Left ventricle myocardium inferior (tissue), 1 donor: ENCODE measurements at places on chromosomes 1 and 21.

- H3K27me3 ChIP-seq = no peaks in the 10 kb centered on the region
- DNase-seq = no peak
- no peaks in the 10 kb centered on the region for H3K36me3 ChIP-seq
- no peak overlapping the region for H3K4me3 ChIP-seq
Observed at GRCh38 chr1:95974586-95974985, 740.6 kb downstream of the RWDD3 start.

DNA sequence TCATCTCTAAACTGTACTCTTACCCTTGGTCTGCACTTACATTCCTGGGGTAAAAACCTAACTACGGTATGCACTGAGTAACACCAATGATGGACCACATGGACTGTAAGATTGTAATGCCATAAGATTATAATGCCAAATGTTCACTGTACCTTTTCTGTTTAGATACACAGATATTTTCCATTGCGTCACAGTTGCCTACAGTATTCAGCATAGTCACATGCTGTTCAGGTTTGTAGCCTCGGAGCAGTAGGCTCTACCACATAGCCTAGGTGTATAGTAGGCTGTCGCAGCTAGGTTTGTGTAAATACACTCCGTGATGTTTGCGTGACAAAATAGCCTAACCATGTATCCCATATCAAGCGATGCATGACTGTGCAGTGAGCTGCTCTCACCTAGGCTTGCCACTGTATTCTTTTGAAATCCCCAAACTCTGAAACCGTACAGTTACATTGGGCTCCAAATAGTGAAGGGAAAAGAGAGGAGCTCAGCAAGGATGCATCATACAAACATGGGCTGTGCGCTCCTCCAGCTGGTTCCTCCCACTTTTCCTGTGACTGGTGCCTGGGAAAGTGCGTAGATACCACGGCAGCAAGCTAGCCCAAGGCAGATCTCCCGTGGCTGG, 35.2 kb downstream of the CFAP57 start:
- H3K36me3 ChIP-seq = no peaks in the 10 kb centered on the region
- DNase-seq = no peak
- H3K4me1 ChIP-seq = peaks cover 29% of the 10 kb centered on the region
- peak overlapping the region; percentile 14 for H3K4me3 ChIP-seq

- H3K4me3 ChIP-seq = no peak overlapping the region
- H3K27ac ChIP-seq = no peak overlapping the region
- DNase-seq = no peak
- H3K4me1 ChIP-seq = no peaks in the 10 kb centered on the region
- H3K36me3 ChIP-seq = no peaks in the 10 kb centered on the region
Observed at GRCh38 chr1:52579415-52579814, 22.8 kb upstream of the GPX7 start.

DNA sequence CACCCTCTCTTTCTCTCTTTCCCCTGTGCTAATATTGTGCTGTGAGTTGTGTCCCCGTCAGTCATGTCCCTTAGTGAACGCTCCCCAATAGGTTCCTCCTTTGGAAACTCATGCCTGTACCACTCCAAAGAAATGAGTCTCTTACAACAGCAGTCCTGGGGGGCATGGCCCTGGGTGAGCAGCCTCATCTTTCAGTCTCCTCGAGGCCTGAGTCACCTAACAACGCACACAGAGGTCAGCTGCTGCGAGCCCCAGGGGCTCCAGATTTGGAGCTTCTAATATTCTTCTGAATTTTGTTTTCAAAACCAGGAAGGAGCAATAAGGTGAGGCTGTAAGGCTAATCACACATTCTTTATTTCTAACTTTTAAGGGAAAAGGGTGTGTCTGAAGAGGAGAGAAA, 30.5 kb upstream of the ZBTB8A start:
- no peak overlapping the region for H3K4me3 ChIP-seq
- H3K4me1 ChIP-seq = no peaks in the 10 kb centered on the region
- no peak for DNase-seq
- no peak overlapping the region for H3K27ac ChIP-seq
- H3K27me3 ChIP-seq = no peaks in the 10 kb centered on the region

GRCh38 chr1:157781048-157781447, 4.1 kb upstream of the FCRL2 start:
- no peak overlapping the region for H3K27ac ChIP-seq
- no peak overlapping the region for H3K4me3 ChIP-seq
- H3K36me3 ChIP-seq = no peaks in the 10 kb centered on the region
- H3K4me1 ChIP-seq = no peaks in the 10 kb centered on the region
- DNase-seq = no peak

DNA sequence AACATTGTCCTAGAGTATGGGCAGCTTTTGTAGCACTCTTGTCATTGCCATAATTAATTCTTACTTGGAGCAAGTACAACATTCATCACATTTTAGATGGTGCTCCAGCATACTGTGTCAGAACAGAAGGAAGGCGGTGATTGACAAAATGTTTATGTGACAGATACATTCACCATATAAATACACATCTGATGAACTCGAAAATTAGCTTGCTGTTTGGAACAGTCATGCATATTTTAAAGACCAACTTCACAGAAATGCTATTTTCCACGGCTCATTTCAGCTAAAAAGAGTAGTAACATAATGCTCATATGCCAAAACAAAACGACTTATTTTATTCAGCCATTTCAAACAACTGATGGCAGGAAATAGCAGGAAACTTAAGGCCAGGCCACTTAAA, 302.7 kb downstream of the MRPL39 start:
- H3K27ac ChIP-seq = no peak overlapping the region
- H3K4me1 ChIP-seq = no peaks in the 10 kb centered on the region
- no peaks in the 10 kb centered on the region for H3K36me3 ChIP-seq
- H3K4me3 ChIP-seq = no peak overlapping the region
- H3K27me3 ChIP-seq = no peaks in the 10 kb centered on the region

DNA sequence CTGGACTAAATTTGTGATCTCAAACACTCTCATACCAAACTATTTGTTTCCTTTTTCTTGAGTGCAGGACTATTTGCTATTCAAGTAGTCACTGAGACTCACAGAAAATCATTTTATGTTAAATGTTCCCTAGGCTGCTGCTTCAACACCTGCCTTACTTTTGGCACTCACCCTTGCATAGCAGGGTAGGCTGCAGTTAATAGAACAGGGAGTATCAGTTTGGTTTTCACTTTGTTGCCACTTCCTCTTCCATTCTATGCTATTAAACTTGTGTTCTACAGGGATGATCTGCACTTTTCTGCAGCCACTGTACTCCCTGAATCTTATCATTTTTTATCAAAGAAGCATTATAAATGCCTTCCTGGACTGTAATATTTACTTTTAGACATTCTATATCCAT, 148.7 kb upstream of the PRMT6 start:
- H3K4me1 ChIP-seq = no peaks in the 10 kb centered on the region
- no peak overlapping the region for H3K4me3 ChIP-seq
- no peak overlapping the region for H3K27ac ChIP-seq
- no peak for DNase-seq

DNA sequence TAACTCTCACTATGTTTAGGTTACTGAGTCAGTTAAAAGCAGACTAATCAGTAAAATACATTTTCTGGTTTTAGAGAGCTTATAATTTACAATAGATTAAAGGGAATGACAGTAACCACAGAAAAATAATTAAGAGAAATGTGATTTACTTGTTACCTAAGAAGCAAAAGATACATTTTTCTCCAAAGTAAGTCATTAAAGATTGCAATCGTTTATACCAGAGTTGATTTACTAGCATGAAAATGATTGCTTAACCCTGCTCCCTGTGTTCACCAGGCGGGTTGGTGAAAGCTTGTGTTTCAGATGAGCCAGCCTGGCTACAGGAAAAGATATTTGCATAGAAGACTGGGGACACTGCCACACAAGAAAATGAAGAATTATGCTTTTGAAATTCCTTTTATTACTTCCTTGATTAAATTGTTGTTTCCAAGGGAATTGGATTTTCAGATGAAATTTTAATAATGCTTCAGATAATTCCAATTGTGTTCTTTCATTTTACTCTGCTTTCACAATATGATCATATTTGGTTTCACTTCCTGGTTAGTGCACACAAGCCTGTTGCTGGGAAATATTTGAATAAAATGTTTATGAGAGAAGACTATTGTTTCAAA, 27.9 kb downstream of the LRRC8B start:
- DNase-seq = no peak
- H3K4me3 ChIP-seq = peak overlapping the region; percentile 22
- H3K27ac ChIP-seq = peak overlapping the region; percentile 45
- no peaks in the 10 kb centered on the region for H3K36me3 ChIP-seq
- peaks cover 48% of the 10 kb centered on the region for H3K4me1 ChIP-seq

DNA sequence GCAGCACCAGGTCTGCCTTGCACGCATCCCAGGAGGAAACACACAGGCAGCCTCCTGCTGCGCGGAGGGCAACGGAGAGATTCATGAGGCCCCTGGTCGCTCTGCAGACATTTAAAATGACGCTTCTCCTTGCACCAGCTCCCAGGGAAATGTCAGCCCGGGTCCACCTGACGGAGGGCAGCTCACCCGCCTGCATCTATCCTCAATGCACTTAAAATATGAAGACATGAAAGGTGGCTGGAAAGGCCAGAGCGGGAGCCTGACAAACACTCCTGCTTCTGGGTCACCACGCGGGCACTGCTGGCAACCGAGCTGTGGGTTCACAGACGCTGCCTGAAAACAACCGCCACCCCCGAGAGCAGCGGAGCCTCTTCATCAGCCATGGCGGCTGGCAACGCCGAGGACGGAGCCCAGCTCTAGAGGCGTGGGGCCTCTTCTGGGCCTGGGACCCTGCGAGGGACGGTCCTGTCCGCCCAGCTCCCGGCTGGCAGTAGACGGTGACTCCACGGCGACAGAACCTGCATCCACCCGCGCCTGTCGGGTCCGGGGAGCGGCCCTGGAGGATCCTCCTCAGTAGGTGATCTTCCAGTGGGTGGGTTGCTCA, 22.7 kb downstream of the POFUT2 start:
- H3K4me3 ChIP-seq = no peak overlapping the region
- peaks cover 60% of the 10 kb centered on the region for H3K36me3 ChIP-seq
- no peak overlapping the region for H3K27ac ChIP-seq
- H3K4me1 ChIP-seq = no peaks in the 10 kb centered on the region
- no peaks in the 10 kb centered on the region for H3K27me3 ChIP-seq

DNA sequence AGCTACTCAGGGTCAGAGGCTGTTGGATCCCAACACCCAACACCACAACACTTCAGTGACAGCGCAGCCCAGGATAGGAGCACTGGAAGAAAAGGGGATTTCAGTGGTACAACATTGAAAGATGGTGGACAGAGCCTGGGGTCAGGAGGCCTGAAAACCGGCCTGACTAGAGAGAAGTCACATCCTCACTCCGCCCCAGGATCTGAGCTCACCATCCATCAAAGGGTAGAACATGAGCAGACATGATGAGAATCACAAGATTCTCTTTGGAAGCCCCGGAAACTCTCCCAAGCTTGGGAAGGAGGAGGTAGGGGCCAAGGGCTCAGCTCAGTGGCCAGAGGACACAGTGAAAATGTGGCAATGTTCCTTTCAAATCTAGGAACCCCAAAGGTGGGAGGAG, 271.3 kb downstream of the NPHP4 start:
- H3K4me1 ChIP-seq = peaks cover 5% of the 10 kb centered on the region
- H3K27ac ChIP-seq = no peak overlapping the region
- peaks cover 62% of the 10 kb centered on the region for H3K27me3 ChIP-seq
- no peak overlapping the region for H3K4me3 ChIP-seq

- DNase-seq = no peak
- H3K4me3 ChIP-seq = no peak overlapping the region
- H3K27ac ChIP-seq = peak overlapping the region; percentile 4
Observed at GRCh38 chr1:109061183-109061582, 14.6 kb downstream of the TAF13 start.

GRCh38 chr1:182633657-182634281, 29.6 kb upstream of the RGS16 start:
- H3K4me3 ChIP-seq = no peak overlapping the region
- DNase-seq = no peak
- H3K27ac ChIP-seq = no peak overlapping the region
- H3K4me1 ChIP-seq = peaks cover 24% of the 10 kb centered on the region
- H3K27me3 ChIP-seq = no peaks in the 10 kb centered on the region
- H3K36me3 ChIP-seq = no peaks in the 10 kb centered on the region

DNA sequence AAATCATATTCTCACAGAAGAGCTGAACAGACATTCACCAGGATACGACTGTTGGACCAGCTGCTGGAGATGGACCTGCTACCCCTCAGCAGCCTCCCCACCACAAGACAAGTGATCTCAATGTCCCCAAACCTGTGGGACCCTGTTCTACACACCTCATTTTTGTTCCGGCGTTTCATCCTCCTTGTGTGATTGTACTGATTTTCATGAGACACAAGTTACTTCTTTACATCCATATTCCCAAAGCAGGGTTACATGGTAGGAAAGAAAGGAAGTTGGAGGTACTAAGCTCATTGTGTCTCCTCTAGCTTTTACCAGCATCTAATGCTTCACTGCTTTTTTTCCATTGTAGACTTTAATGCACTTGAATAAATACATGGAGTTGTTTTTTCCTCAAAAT, 8.7 kb downstream of the ADAMTS1 start:
- H3K27me3 ChIP-seq = no peaks in the 10 kb centered on the region
- no peak overlapping the region for H3K4me3 ChIP-seq
- no peak for DNase-seq
- no peak overlapping the region for H3K27ac ChIP-seq
- peaks cover 57% of the 10 kb centered on the region for H3K4me1 ChIP-seq

GRCh38 chr1:185477638-185478580, 160.9 kb upstream of the IVNS1ABP start:
- no peak overlapping the region for H3K27ac ChIP-seq
- no peaks in the 10 kb centered on the region for H3K36me3 ChIP-seq
- no peak for DNase-seq
- H3K27me3 ChIP-seq = no peaks in the 10 kb centered on the region
- no peaks in the 10 kb centered on the region for H3K4me1 ChIP-seq

- H3K4me3 ChIP-seq = no peak overlapping the region
- H3K36me3 ChIP-seq = no peaks in the 10 kb centered on the region
- no peak overlapping the region for H3K27ac ChIP-seq
Observed at GRCh38 chr21:38261851-38262250, 5.1 kb downstream of the KCNJ15 start.

- H3K4me1 ChIP-seq = peaks cover 81% of the 10 kb centered on the region
- no peak for DNase-seq
- H3K36me3 ChIP-seq = no peaks in the 10 kb centered on the region
- peak overlapping the region; percentile 94 for H3K4me3 ChIP-seq
- peak overlapping the region; percentile 92 for H3K27ac ChIP-seq
Observed at GRCh38 chr1:12169442-12170135, 2.8 kb downstream of the TNFRSF1B start.

- H3K27ac ChIP-seq = no peak overlapping the region
- no peaks in the 10 kb centered on the region for H3K4me1 ChIP-seq
- H3K27me3 ChIP-seq = no peaks in the 10 kb centered on the region
- peak; percentile 21 for DNase-seq
- no peaks in the 10 kb centered on the region for H3K36me3 ChIP-seq
Observed at GRCh38 chr1:78145105-78145580, 99.4 kb downstream of the GIPC2 start.

DNA sequence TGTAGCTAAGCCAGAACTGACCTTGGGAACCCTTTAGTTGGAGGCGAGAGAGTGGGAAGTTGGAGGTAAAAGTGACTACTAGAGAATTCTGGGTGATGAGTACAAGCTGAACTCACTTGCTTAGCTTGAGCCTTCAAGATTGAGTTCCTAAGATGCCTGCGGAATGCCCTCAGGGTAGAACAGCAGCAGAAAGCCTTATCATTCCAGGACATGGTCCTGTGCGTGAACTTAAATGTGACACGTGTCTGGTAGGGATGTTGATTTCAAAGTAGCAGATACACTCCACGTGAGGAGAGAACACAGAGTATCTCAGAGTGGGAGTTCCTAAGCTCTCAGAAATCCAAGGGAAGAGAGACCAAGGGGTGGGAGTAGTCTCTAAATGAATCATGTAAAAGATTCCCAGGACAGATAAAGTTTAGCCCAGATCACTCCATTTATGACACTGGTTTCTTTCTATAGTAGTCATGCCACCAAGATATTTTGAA, 60.1 kb downstream of the KCNK1 start:
- H3K27me3 ChIP-seq = no peaks in the 10 kb centered on the region
- no peaks in the 10 kb centered on the region for H3K36me3 ChIP-seq
- DNase-seq = no peak
- H3K4me1 ChIP-seq = peaks cover 21% of the 10 kb centered on the region
- H3K4me3 ChIP-seq = no peak overlapping the region
